CD4-positive, alpha-beta T cell treated with Interleukin-12 subunit alpha and Interleukin-12 subunit beta, for 1 hour (primary cell): ENCODE measurements at places on chromosomes 16 and 17.

- no peak for DNase-seq
Measured at GRCh38 chr17:34182036-34182803, 72.9 kb upstream of the CCL2 start.

DNA sequence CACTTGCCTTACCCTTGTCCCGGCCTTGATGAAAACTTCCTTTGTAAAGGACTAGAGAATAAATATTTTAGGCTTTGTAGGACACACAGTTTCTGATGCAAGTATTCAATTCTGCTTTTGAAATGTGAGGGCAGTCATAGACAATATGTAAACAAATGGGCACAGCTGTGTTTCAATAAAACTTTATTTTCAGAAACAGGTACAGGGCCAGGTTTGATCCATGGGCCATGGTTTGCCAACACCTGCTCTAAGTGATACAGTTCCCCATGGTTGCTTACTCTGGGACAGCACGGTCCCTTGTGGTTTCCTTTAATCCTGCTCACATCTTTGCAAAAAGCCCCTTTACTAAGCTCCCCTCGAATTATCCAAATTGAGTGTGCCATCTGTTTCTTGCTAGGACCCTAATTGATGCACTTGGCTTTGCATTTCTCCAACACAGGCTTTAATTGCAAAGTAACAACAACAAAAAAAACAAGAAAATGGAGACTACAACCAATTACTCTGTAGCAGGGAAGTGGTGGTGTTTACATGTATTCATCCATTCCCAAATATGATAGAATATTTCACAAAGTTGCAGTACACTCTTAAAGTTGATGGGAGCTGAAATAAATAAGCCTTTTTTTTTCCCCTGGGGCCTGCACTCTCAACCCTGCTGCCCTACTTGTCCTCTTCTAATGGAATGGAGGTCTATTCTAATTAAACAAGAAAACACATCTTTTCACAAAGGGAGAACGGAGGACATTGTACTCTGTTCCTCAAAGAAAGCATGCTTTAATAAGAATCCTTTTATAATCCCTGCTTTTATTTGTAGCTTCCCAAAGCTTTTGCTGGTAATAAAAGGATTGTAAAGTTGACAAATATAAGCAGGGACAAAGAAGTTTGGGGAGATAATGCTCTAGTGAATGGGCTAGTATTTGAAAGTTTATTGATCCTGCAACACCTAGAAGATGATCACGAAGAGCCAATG lies 37.7 kb upstream of the TOX3 start:
- DNase-seq, result no peak

- DNase-seq, result no peak
Measured at GRCh38 chr17:16329519-16330271, 23.6 kb downstream of the CENPV start.

- DNase-seq, result no peak
Measured at GRCh38 chr17:72302735-72303134, 181.9 kb downstream of the SOX9 start.

GRCh38 chr17:65558683-65559460 lies 2.6 kb downstream of the AXIN2 start:
- DNase-seq, result no peak

- DNase-seq, result peak; percentile 11
Measured at GRCh38 chr17:60392845-60393702, 1.1 kb upstream of the USP32 start.

DNA sequence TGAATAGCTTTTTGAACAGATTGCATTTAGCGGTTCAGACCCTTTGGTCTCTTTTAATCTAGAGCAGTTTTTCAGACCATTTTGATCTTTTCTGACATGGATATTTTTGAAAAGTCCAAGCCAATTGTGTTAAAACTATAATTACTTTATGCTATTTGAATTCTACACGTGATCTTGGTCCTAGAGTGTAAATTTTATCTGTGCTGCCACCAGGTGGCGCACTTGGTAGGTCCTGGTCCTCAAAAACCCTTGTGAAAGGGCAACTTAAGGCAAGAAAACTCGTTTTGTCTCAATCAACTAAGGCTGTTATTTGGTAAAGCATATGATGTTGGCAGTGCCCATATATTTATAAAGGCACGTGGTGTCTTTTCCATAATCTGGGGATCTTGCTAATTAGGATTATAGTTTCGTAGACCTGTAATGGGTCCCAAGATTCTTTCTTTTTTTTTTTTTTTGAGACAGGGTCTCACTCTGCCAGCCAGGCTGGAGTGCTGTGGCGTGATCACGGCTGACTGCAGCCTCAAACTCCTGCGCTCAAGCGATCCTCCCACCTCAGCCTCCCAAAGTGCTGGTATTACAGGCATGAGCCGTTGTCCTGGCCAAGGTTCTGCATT lies 43.9 kb upstream of the TEX2 start:
- peak; percentile 70 for DNase-seq

- no peak for DNase-seq
Measured at GRCh38 chr17:78558181-78558850, 18.9 kb downstream of the DNAH17 start.

DNA sequence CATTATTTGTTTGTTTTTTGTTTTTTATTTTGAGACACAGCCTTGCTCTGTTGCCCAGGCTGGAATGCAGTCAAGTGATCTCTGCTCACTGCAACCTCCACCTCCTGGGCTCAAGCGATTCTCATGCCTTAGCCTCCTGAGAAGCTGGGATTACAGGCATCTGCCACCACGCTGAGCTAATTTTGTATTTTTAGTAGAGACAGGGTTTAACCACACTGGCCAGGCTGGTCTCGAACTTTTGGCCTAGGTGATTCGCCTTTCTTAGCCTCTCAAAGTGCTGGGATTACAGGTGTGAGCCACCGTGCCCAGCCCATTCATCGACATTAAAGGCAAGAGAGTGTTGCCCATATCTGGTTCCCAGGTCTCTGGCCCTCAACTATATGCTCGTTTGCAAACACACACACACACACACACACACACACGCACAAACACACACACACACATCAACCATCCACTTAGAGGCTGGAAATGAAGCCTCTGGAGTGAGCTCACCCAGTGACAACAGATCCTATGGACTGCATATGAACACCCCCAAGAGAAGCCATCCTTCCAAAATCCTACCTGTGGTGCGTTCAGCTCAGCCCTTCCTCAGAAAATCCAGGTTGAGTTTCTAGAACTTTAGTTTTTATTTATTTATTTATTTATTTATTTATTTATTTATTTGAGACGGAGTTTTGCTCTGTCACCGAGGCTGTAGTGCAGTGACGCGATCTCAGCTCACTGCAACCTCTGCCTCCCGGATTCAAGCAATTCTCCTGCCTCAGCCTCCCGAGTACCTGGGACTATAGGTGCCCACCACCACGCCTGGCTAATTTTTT lies 12.3 kb upstream of the SEPHS2 start:
- no peak for DNase-seq

- no peak for DNase-seq
Measured at GRCh38 chr17:79473111-79473875, 137.6 kb downstream of the RBFOX3 start.

DNA sequence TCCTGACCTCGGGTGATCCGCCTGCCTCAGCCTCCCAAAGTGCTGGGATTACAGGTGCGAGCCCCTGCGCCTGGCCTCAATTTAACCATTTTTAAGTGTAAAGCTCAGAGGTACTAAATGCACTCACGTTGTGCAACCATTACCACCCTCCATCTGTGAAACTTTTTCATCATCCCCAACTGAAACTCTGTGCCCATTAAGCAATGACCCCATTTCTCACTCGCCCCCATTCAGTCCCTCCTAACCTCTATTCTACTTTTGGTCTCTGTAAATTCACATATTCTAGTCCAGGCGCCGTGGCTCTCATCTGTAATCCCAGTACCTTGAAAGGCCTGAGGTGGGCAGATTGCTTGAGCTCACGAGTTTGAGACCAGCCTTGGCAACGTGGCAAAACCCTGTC lies 8.3 kb upstream of the SPNS3 start:
- no peak for DNase-seq

GRCh38 chr17:14826358-14826757 lies 438.8 kb downstream of the PMP22 start:
- no peak for DNase-seq

GRCh38 chr17:32564325-32564724 lies 77.5 kb downstream of the CDK5R1 start:
- no peak for DNase-seq

GRCh38 chr17:37069087-37069486 lies 120.3 kb downstream of the AATF start:
- DNase-seq, result no peak

- DNase-seq, result no peak
Measured at GRCh38 chr16:2698965-2699750, 16.8 kb downstream of the KCTD5 start.

DNA sequence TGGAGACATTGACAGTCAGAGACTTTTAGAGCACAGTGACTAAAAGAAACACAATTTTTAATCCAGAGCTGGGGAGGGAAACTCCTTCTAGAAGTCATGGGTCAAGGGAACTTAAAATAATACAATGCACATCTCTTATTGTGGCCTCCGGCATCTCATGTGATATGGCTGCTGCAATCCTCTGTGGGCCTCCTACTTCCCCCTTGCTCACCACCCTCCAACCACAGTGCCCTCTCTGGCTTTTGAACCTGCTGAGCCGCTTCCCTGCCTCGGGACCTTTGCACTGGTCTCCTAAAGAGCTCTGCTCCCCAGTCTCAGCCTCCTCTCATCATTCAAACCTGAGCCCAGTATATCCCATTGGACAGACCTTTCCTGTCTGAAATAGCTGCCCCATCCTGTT lies 47.6 kb downstream of the HS3ST2 start:
- no peak for DNase-seq

DNA sequence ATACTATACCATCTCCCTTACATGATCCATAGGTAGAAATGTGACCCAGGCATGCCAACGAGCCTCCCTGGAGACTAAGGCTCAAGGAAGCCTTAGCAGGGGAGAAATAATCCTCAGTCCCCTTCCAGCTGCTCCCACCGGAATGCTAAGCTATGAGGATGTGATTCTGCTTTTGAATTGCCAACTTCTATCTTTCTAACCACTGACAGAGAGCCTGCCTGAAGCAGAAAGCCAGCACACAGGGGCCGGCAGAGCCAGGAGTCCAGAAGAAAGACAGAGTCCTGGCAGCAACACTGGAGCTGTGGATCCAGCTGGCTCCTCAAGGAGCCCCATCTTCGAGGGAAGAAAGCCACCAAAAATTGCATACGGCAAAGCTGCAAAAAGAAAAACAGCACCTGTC lies 579.6 kb upstream of the CDH5 start:
- DNase-seq, result no peak

DNA sequence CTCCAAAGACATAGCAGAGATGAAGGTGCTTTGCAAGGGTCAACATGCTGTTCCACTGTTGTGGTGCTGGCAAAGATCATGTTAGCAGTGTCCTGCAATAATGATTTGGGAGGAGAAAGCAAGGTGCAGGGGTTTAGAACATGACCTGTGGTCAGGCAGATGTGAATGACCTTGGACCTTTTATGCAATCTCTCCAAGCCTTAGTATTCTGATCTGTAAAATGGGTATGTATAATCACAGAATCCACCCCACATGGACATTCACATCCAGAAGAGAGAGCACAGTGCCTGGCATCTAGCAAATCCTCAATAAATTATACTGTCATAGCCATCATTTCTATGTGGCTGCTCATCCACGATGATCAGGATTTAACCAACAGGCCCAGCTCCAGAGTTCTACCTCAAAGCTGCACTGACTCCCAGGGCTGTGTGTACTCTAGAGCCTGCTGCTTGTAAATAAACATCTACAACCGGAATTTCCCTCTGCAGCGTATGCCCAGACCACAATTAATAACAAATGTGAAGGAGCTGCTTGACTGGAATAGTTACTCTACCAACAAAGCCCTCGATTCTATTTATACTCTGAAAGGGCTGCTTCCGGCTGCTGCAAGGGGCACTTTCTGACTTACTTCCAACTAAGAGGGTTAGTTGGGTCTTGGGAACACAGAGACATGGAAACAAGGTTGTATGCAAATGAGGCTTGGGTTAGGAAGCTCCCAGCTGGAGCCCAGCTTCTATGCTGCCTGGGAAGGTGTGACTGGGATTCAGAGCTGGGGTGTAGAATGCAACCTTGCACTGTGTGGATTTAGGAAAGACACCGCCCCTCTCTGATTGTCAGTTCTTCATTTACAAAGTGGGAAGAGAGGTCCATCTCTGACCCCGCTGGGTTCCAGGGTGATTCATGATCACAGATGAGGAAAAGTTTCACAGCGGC lies 265.2 kb downstream of the XYLT1 start:
- DNase-seq, result no peak

GRCh38 chr17:16933317-16934132 lies 38.4 kb downstream of the TNFRSF13B start:
- DNase-seq, result no peak

DNA sequence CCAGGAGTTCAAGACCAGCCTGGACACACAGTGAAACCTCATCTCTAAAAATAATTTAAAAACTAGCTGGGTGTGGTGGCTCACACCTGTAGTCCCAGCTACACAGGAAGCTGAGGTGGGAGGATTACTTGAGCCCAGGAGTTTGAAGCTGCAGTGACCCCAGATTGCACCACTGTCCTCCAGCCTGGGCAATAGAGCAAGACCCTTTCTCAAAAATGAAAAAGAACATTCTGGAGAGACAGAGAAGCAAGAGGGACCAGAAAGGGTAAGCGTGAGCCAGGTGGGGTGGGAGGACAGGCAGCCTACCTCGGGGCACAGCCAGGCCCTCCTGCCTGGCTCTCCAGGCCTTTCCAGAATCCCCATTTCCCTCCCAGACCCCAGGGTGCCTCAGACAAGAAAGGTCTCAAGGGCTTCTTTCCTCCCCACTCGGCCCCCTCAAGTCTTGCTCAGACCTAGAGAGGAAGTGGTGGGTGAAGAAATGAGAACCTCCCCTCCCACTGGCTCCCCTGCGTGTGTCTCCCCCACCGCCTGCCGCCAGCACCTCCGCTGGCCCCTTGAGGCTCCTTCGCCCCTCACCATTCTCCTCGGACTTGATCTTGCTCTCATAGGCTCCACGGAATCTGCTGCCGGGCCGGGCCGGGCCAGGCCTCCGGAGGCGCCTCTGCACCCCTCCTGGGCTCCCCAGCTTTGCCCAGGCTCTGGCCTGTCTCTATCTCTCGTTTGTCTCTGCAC lies 503 bp downstream of the C16orf54 start:
- DNase-seq, result peak; percentile 72

GRCh38 chr17:12386225-12386624 lies 279.5 kb upstream of the MYOCD start:
- DNase-seq, result no peak

DNA sequence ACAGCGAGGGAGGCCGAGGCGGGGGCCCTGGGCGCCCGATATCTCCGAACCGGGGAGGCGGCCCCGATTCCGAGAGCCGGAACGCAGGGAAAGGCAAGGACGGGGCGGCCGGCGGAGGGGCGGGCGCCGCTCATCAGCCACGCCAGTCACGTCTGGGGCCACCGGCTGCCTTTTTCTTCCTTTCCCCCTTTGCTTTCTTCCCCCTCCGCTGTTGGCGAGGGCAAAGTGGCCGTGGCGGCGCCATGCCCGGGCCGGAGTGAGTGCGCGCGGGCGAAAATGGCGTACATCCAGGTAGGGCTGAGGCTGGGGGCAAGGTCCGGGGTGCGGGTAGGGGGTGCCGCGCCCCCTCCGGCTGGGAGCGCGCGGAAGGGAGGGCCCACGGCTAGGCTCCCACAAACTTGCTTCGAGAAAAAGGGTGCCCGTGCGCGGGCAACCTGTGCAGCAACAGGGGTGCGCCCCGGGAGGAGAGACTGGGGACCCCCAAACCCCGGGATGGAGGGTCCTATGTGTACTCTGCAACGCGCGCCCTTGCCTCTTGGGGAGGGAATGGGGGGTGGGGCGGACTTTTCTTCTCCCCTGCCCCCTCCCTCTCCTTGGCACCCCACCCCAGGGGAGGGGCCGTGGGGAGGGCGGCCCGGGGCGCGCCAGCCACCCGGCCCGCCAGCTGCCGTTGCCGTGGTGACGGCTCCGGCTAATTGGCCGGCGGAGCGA lies 486 bp downstream of the SYT17 start:
- DNase-seq, result no peak
